Pons (tissue), 1 donor: ENCODE measurements at places on chromosomes 11 and 22.

- DNase-seq = peak; percentile 75
Measured at GRCh38 chr11:62108017-62108750, 15.6 kb upstream of the INCENP start.

DNA sequence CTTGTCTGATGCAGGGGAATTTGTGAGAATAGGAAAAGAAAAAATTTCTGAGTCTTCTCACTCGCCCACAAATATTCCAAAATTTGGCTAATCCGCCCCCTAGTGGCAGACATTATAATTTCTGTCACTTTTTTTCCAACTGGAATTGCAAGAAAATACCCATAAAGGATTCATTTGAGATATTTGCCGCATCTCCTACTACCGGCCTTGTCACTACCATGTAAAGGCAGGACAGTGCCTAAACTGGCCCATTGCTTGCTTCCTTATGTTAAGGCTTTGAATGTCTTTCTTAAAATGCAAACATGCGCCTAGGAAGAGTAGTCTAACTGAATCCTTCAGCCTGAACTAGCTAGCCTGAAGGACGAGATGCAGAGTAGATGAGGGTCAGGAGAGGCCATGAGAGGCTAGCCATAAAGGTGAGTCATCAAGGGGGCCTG lies 9.3 kb upstream of the CEP295 start:
- DNase-seq = peak; percentile 56

DNA sequence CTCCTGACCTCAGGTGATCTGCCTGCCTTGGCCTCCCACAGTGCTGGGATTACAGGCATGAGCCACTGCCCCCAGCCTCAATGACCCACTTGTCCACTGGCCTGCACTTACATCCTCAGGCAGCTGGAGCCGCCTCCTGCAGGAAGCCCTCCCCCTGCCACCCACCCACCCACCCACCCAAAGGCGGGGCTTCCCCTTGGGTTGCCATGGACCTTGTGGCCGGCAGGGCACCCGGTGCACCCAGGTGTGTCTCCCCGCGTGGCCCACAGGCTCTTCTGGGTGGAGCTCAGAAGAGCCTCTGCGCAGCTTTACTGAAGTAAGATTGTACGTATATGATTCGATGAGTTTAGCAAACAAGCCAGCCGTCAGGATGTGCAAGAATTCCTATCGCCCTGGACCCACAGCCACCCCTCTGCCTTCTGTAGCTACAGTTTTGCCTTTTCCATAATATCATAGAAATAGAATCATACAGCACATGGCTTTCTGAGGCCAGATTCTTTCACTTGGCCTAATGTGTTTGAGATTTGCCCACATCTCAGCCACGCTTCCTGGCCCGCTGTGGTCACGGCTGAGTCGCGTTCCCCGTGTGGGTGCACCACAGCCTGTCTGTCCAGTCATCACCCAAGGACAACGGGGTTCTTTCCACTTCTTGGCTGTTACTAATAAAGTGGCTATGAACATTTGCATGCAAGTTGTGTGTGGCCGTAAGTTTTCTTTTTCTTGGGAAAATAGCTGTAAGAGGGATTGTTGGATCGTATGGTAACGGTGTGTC lies 5.3 kb upstream of the BRSK2 start:
- no peak for DNase-seq

- DNase-seq = no peak
Measured at GRCh38 chr11:129248618-129249017, 56.5 kb upstream of the ARHGAP32 start.

GRCh38 chr11:2444821-2445745 lies at the start of gene KCNQ1:
KCNQ1 (plus strand) TSS chr11:2445008; CDS start chr11:2445099, 91 bp downstream.
- no peak for DNase-seq

DNA sequence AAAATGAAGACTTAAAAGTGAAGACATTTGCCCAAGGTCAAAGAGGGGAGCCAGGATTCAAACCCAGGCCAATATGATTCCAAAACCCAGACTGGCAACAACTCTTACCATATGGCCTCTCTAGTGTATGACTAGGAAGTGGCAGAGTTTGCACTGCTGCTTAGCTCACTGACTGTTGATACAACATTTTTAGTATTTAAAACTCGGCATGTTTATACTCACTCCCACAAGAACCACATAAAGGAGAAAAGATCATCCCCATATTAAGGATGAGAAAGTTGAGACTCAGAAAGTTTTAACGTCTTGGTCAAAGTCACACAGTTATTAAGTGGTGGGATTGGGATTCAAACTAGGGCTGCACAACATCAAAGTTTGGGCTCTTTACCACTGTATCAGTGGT lies 81.7 kb downstream of the CCDC34 start:
- no peak for DNase-seq

DNA sequence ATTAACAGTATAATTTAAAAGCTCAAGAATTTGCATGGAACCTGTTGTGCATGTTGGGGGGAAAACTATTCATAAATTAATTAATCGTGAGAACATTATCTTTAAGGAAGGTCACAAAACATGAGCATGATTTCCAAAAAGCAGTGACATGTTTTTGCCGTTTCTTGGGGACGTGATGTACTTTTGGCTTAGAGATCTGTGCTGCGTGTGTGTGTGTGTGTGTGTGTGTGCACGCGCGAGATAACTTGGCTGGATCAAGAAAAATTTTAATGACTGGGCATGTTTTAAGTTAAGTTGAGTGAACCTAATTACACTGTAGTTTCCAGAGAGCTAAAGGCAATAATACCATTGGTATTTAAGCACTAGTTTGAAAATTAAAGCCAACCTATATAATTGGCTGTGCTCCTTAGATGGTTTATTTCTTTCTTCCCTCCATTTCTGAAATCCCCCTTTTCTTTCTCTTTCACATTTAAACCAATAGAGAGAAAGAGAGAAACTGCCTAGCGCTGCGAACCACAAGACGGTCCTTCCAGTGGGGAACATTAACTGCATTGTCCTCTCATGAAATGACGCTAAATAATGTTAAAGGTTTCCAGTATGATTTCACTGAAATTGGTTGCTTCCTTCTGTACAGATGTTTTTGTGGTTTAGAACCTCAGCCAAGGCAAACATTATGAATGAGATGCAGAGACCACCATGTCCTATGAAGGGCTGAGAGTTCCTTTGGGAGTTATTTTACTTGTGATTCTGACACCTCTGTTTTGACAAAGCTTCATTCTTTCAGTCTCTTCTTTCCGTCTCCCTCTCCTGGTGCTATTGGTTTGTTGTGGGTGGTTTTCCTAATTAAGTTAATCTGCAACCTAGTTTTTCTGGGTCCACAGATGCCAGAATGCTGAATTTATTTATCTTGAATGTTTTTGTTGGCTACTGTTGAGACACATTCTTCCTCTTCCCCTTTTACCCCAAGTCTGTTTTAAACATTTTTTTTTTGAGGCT lies 51.7 kb downstream of the ZBTB16 start:
- peak; percentile 88 for DNase-seq

DNA sequence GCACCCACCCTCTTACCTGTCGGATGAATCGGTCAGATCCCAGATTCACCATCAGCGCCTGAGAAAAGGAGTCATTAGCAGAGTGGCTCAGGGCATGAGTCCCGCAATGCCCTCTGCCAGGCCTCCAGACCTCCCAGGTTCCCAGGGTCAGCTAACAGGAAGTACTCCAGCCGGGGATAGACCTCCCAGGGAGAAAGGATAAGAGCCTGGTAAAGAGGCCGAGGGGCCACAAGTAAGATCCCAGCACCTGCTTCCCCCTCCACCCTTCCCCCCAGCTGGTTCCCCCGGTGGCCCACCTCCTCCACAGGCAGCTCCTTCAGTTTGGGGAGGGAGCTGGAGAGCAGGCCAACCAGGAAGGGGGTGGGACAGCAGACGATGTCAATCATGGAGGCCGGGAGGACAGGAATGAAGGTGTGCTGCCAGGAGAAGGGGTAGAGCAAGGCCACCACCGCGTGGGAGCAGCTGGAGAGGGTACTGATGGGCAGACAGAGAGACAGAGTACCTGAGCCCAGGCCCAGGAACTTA lies 16.4 kb downstream of the RPL27A start:
- DNase-seq = no peak

DNA sequence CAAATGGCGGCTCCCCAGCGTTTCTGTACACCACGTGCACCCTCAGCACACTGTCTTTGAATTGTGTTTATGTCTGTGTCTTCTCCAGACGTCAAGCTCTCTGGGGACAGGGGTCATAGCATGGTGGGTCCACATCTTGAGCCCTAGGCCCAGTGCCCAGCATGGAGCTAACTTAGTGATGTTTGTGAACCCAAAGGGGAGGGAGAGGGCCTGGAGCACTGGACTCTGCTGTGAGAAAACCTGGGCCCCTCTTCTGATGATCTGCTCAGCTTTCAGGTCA lies 4.3 kb downstream of the MRGPRG start:
- DNase-seq = no peak
